ENCODE measurements at places on chromosomes 5 and 9.

DNA sequence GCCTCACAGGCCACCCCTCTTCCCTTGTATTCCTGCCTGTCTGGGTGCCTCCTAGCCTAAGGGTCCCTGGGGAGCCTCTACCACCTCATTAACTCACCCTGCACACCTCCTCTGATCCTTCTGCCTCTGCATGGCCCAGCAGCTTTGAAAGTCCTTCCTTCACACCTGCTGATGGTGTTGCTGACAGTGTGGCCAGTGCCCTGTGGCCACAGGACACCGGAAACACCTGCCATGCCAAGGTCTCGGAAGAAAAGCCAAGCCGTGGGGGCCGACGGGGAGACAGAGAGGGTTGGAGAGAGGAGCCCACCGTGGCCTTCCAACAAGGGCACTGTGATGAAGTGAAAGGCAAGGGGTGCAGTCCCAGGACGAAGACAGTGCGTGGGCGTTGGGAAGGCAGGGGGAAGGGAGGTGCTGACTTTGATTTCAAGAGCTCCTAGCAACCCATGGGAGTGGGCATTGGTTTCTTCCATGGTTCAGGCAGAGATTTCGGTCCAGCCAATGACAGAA, 4.1 kb downstream of the BTNL9 start:
- H3K27me3 ChIP-seq = peaks cover 17% of the 10 kb centered on the region
- DNase-seq = no peak
- no peak overlapping the region for H3K27ac ChIP-seq
- no peak overlapping the region for H3K4me3 ChIP-seq
- H3K4me1 ChIP-seq = no peaks in the 10 kb centered on the region

DNA sequence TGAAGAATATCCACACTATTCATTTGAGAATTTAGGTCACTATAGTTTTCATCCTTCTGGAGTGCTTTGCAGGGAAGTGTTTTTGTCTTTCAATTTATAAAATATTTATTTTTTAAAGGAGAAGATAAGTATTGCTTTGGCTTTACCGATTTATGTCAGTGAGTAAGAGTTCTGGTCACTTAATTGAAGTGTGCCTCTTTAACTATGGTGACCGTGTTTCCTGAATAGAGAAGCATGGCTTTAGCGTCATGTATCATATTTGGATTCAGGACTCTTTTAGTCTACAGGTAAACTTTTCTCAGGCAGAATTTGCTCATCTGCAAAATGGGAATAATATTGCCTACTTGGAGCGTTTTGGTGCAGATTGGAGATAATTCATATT, 902 bp downstream of the BDP1 start:
- DNase-seq = no peak
- peak overlapping the region; percentile 86 for H3K4me3 ChIP-seq
- H3K4me1 ChIP-seq = peaks cover 26% of the 10 kb centered on the region

GRCh38 chr5:77251921-77252320, 41.4 kb downstream of the PDE8B start:
- H3K4me3 ChIP-seq = no peak overlapping the region
- no peaks in the 10 kb centered on the region for H3K4me1 ChIP-seq
- peaks cover 37% of the 10 kb centered on the region for H3K27me3 ChIP-seq
- H3K27ac ChIP-seq = no peak overlapping the region
- DNase-seq = no peak

DNA sequence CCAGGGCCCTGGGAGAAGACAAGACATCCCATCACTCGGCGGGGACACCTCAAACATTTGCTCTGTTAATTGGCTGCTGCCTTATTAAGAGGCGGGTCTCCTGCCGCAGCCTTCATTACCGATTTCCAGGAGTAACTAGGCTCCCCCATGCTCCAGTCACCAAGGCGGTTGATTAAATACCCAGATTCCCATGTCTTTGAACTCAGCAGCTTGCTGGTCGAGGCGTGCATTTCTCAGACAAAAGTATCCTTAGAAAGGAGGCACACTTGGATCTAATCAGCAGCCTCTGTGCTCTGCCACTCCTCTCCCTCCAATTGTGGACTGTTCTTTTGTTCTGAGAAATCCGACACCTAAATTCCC, 228.8 kb downstream of the FSTL4 start:
- peaks cover 19% of the 10 kb centered on the region for H3K27me3 ChIP-seq
- DNase-seq = no peak
- no peaks in the 10 kb centered on the region for H3K36me3 ChIP-seq

DNA sequence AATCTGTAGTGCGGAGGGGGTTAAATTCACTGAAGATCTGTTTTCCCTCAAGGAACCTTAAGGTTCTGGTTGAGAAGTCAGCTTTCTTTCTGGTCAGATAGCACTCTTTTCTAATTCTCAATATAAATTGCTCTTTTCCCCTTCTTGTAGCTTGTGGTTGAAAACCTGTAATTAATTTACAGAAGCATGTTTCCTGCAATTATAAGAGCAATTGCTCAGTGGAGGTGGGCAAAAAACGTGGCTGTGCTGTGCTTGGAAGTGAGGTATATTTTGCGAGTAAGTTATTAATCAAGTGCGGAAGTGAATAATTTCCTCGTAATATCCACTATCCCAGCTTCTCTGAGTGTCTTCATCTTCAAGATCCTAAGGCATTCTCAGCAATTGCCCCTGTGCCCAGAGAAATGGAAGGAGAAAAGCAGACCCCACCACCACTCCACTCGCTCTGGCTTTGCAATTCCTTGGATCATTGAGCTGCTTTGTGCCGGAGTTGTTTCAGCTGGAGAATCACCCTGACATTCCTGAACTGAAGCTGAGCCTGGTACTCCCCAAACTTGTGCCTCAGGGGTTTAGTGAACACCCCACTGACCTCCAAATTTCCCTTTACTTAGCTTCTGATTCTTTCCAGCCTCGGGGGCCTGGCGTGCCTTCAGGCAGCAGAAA, 140.6 kb downstream of the LRRC70 start:
- no peaks in the 10 kb centered on the region for H3K4me1 ChIP-seq
- no peak overlapping the region for H3K27ac ChIP-seq
- H3K4me3 ChIP-seq = no peak overlapping the region
- H3K36me3 ChIP-seq = no peaks in the 10 kb centered on the region
- H3K27me3 ChIP-seq = peaks cover 44% of the 10 kb centered on the region

DNA sequence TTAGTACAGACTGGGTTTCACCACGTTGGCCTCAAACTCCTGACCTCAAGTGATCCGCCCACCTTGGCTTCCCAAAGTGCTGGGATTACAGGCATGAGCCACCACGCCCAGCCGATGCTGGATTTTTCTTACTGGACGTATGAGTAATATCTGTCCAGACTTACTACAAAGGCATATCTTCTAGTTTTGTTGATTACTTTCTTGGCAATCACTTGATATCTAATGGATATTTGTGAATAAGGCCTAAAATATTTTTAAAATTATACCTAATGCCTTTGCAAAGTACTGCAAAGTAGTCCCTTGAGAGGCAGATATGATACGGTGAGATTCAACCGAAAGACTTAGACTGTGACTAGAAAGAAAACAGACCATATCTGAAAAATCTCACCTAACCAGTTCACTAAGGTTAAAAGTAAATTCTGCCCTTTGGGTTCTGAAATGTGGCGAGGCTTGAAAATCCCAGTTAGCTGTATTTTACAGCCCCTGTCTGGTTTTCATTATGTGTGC, 152.1 kb downstream of the GNAQ start:
- no peaks in the 10 kb centered on the region for H3K27me3 ChIP-seq
- peaks cover 5% of the 10 kb centered on the region for H3K36me3 ChIP-seq
- H3K27ac ChIP-seq = no peak overlapping the region
- no peak overlapping the region for H3K4me3 ChIP-seq
- DNase-seq = no peak

GRCh38 chr5:98902733-98903132, 26.1 kb downstream of the CHD1 start:
- H3K4me3 ChIP-seq = no peak overlapping the region
- peaks cover 29% of the 10 kb centered on the region for H3K4me1 ChIP-seq
- H3K36me3 ChIP-seq = peaks cover 40% of the 10 kb centered on the region
- H3K27ac ChIP-seq = no peak overlapping the region
- no peaks in the 10 kb centered on the region for H3K27me3 ChIP-seq

- no peak overlapping the region for H3K27ac ChIP-seq
- H3K4me1 ChIP-seq = peaks cover 5% of the 10 kb centered on the region
- peaks cover 1% of the 10 kb centered on the region for H3K27me3 ChIP-seq
- H3K4me3 ChIP-seq = no peak overlapping the region
Observed at GRCh38 chr9:5502553-5502952, 7.8 kb upstream of the PDCD1LG2 start.

GRCh38 chr5:143213231-143213850, 190.1 kb downstream of the NR3C1 start:
- H3K27me3 ChIP-seq = peaks cover 2% of the 10 kb centered on the region
- peaks cover 46% of the 10 kb centered on the region for H3K4me1 ChIP-seq
- no peak for DNase-seq
- peak overlapping the region; percentile 53 for H3K27ac ChIP-seq
- H3K4me3 ChIP-seq = no peak overlapping the region
- H3K36me3 ChIP-seq = peaks cover 10% of the 10 kb centered on the region

Measured in activated CD4-positive, alpha-beta memory T cell treated with anti-CD3 and anti-CD28 coated beads, Interleukin-2, amount 10 ng/mL, durations not matched to agents 7 days and 5 days (primary cell).